ENCODE measurements at places on chromosomes 6 and 20. TPM values are rescaled to one million over a fixed set of nuclear protein-coding genes. Genes with fewer than 3 reads are reported as not detected.

The COL10A1 gene
- not detected for total RNA-seq

The MLIP gene
- 13.5 TPM for total RNA-seq

The VWA7 gene
- total RNA-seq, result 0.09 TPM

The ZNF831 gene
- total RNA-seq, result not detected

The EYA4 gene
- total RNA-seq, result under 0.01 TPM
